ENCODE measurements at places on chromosomes 3 and 15.

DNA sequence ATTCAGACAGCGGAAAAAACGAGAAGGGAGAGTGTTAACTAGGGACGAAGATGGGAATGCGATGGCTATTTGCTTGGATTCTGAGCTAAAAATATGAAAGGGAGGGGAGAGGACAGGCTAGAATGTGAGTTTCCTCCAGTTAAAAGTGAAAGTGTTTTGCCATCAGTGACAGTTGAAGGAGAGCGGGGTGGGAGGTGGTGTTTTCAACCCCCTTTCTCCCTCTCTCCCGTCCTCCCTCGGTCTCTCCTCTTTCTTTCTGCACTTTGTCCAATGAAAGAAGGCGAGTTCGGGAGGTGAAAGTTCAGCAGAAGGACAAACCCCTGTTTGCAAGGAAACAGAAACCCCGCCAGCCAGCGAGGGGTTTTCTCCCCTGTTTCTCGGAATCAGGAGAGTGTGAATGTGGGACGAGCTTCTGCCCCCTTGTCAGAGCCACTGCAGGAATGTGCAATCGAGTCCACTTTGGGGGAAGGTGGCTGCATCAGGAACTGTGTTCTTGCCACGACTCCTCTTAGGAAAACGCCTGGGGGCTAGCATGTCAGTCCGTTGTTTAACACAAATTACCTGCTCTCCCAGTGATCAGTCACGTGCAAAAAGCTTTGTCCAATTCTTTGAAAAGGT lies 975 bp upstream of the FOXP1 start:
- DNase-seq = peak; percentile 80

GRCh38 chr3:195071011-195071728 lies 199.8 kb downstream of the XXYLT1 start:
- DNase-seq = no peak

DNA sequence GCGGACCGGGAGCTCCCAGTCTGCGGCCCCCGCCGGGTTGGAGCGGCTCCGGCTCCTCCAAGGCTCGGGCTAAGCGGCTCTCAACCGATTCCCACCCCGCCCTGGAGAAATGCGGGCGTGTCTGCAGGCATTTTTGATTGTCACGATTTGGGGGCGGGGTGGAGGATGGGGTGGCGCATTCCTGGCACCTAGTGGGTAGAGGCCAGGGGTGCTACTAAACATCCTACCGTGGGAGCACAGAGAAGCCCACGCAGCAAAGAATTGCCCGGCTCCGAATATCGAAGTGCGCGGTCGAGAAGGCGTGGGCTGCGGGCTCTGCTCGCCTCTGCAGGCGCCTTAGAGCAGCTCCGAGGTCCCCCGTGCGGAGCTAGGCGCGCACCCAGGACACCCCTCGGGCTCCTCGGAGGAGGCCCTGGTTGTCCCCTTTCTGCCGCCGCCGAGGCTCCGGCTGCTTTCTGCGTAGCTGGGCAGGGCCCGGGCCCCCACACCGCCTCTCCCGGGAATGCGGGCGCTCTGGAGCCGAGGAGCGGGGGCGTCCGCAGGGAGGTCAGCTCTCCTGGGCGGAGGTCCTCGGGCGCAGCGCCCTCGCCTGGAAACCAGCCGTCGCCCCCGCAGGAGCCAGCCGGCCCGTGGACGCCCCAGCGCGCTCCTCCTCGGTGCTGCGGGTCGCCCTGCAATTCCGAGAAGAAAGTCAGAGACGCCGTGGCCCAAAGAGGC lies 16.5 kb upstream of the LAMP3 start:
- peak; percentile 74 for DNase-seq

- peak; percentile 82 for DNase-seq
Measured at GRCh38 chr3:46812237-46812791, 50.9 kb downstream of the MYL3 start.

DNA sequence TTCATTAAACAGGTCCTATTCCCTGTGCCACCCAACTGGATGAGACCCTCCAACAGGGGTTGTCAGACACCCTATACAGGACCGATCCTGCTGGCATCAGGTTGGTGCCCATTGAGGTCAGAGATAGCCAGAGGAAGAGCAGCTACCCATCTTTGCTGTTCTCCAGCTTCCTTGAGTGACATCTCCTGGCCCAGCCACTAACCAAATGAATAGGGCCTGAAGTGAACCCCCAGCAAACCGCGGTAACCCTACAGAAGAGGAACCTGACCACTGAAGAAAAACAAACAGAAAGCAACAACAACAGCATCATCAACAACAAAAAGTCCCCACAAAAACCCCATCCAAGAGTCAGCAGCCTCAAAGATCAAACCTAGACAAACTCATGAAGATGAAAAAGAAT lies 133.6 kb upstream of the ARPP21 start:
- no peak for DNase-seq

DNA sequence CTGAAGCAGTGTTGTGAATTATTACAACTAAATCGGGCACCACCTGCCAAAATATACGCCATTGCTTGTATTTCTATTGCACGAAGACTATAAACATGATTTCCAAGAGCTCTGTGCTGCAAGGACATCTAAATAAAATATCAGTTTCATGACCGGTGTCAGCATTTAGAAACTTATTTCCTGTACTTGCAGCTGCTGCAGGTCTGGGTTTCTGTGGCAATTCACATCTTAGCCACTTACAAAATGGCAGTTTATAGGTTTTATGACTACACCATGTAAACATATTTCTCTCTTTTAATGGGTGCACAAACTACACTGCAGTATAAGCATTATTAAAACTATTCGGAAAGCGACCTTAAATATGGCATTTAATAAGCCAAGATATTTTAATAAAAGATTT lies 359.4 kb downstream of the VPS13C start:
- no peak for DNase-seq

DNA sequence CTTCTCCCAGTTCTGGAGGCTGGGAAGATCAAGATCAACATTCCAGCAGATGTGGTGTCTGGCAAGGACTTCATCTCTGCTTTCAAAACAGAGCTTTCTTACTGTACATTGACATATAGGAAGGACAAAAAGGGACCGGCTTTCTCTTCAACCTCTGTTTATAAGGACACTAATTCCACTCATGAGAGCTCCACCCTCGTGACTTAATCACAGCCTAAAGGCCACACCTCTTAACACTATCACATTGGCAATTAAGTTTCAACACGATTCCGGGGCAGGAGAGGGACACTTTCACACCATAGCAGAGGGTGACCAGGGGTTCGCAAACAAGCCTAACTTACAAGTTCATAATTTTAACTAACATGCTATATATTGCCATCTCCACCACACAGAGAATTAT lies 231.5 kb downstream of the MAGI1 start:
- no peak for DNase-seq

DNA sequence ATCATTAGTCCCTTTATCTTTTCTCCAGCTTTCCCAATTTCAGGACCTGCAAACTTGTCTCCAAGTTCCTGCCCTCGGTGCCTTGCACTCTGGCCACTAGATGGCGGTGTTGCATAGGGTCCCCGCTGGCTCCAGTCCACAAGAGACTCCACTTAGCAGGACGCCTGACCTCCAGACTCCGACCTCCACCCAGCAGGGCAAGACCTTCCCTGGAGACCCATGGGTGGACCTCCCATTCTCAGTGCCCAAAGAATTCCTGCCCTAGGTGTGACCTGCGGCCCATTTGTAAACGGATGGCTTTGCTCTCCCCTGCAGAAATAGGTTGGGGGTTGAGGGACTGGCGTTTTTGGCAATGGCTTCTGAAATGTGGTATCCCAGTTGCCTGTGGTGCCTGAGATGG lies 82.6 kb downstream of the LSM3 start:
- DNase-seq = peak; percentile 83

DNA sequence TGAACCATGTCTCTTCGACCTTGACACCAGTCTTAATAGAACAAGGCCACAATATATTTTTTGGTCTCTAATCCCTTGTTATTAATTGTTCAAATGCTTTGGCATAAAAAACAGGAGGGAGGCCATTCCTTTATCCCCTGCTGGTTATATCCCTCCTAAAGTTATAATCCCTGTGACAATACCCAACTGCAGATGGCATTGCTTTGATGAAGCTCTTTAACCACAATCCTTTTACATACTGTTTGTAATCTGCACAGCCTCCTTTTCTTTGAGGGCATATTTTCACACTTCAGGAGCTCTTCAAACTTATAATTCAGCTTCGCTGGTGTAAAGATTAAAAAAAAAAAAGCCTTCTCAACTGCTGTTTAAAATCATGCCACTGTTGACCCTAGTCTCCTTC lies 919.0 kb downstream of the EPHA3 start:
- no peak for DNase-seq

GRCh38 chr15:44075535-44075934 lies 119.5 kb downstream of the FRMD5 start:
- no peak for DNase-seq

DNA sequence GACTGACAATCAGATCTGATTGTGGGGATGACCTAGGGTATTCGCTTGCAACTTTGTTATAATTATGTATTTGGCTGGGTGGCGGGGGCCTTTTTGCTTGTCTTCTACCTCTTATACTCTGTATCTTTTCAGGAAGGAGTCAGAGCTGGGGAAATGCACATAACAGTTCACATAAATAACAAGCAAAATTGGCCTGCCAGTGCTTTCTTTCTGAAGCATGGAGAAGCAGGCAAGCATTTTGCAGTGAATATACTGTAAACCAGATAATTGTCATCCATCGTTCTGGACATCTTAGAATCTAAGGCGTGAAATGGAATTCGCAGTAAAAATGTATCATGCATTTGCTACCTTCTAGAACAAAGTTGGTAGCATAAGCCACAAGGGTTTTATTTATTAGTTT lies 227.6 kb downstream of the CLSTN2 start:
- DNase-seq = no peak

- no peak for DNase-seq
Measured at GRCh38 chr3:43291546-43291945, 5.2 kb downstream of the SNRK start.

DNA sequence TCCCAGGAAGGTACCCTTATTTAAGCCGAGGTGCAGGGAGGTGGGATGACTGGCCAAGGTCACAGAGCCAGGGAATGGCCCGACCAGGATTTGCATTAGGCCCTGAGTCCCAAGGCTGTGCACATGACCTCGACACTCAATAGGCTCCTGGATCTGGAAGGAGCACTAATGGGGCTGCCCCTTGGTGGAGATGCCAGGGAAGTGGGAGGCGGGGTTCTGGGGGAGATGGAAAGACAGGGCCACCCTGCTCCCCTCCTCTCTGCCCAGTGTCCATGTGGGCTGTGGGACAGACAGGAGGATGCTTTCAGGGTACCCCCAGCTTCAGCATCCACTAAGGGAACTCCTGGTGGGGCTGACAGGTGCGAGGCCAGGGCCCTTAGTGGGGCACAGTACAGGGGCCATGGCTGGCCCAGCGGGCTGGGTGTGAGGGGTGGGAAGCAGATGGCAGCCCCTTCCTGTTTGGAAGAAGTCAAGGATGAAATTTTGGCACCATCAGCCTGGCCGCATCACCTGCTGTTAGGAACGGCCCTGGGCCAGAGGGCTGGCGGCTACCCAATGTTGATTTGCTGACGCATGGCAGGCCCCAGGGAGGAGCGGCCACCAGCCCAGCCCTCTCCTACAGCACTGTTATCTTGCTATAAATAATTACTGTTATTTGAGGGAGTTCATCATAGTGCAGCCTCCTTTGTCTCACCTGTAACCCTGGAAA lies 37.3 kb downstream of the ATP2B2 start:
- no peak for DNase-seq

- no peak for DNase-seq
Measured at GRCh38 chr3:157237886-157238285, 77.9 kb upstream of the CCNL1 start.

DNA sequence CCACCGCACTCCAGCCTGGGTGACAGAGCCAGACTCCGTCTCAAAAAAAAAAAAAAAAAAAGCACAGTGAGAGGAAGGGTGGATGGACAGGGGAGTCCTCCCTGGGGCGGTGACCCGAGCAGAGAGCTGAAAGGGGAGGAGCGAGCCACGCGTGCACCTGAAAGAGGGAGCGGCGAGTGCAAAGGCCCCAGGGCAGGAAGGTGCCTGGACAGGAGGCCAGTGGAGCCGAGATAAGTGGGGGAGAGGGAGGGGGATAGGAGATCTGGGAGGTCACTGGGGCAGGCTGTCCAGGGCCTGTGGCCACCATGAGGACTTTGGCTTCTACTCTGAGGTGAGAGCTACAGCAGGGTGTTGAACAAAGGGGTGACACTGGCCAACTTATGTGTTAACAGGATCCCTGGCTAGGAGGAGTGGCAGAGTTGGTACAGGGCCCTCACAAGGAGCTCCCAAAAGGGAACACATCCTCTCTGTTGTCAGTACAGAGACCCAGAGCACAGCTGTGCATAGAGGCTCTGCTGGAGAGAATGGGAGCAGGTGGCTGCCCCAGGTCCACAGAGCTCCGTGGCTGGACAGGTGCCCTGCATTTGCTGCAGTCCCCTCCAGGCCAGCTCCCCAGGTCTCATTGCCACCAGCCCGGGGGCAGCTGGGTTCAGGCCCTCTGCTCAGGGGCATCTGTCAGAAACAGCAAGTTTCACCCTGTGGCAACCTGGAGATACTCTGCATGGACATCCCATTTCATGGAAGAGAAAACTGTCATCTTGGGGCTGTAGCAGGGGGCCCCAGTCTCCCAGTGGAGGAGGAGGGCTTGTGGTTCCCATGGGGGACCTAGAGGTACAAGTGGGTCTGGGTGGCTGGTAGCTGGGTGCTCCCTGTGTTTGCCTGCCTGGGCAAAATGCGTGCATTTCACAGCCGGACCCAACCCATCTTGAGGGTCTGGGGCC lies 28.5 kb downstream of the FBLN2 start:
- DNase-seq = no peak

DNA sequence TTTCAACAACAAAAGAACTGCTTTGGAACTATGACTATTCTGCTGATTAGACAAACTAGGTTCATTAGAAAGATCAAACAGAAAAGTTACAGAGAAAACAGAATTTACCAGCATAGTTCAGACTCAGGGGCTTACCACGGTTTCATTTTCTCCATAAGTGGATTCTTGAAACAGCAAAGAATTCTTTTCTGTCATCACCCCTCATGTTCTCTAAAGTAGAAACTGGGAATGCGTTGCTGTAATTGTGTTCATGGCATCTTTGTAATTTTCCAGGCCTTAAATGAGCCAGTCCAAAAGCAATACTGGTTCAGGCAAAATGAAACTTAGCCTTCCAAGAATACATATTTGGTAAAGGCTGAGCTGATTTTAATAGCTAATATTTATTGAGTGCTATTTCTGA lies 287.8 kb downstream of the CHL1 start:
- no peak for DNase-seq

- DNase-seq = no peak
Measured at GRCh38 chr3:180018543-180018942, 18.2 kb downstream of the PEX5L start.
